ENCODE measurements at places on chromosomes 11 and 22.

GRCh38 chr11:103730131-103730940, 306.1 kb upstream of the DDI1 start:
- DNase-seq = no peak

GRCh38 chr22:28980326-28980725, 81.3 kb downstream of the C22orf31 start:
- DNase-seq = no peak

DNA sequence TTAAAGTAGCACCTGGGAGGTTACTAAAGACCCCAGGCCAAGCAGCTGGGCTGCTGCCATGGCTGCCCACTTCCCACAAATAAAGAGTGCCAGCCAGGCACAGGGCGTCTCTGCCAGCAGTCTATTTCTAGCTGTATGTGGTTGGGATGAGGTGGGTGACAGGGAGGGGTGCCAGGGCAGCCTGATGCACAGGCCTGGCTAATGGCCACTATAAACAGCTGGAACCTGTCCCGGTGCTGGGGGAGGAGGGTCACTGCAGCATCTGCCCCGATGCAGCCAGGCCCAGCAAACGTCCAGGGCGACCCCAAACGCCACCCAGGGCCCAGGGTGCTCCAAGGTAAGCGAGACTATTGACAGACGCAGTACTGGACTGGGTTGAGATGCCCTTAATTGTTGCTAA, 37.4 kb downstream of the SCUBE1 start:
- no peak for DNase-seq

DNA sequence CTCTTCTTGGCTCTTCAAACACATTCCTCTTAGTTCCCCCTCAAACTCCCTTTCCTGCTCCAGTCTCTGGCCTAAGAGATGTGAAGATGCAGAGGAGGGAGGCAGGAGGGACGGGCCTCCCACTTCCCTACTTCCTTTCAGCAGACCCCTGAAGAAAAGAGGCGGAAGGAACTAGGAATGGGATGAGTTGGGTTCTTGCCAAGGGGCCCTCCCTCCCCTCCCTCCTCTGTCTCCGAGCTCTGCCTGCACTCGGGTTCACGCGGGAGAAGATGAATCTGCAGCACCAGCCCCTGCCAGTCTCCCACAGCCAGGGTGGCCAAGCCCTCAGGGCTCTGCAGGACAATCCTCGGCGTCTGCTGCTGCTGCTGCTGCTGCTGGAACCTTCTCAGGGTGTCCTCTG, 24.3 kb upstream of the PKNOX2 start:
- DNase-seq = no peak

DNA sequence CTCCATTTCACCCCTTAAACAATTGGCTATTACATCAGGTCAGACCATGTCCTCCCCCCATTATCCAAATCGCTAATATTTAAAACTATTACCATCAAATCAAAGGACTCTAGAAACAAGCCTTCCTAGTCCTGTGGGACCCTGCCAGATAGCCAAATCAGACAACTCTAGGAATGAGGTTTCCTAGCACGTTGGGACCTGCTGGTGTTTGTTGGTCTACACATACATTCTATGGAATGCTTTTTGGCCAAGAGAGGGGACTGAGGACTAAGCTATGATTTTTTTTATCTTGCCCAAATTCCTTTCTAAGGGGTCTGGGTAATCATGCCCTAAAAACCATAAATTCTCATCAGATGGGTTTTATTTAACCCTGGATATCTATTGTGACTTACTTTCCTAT, 14.1 kb upstream of the SELENOH start:
- DNase-seq = no peak

DNA sequence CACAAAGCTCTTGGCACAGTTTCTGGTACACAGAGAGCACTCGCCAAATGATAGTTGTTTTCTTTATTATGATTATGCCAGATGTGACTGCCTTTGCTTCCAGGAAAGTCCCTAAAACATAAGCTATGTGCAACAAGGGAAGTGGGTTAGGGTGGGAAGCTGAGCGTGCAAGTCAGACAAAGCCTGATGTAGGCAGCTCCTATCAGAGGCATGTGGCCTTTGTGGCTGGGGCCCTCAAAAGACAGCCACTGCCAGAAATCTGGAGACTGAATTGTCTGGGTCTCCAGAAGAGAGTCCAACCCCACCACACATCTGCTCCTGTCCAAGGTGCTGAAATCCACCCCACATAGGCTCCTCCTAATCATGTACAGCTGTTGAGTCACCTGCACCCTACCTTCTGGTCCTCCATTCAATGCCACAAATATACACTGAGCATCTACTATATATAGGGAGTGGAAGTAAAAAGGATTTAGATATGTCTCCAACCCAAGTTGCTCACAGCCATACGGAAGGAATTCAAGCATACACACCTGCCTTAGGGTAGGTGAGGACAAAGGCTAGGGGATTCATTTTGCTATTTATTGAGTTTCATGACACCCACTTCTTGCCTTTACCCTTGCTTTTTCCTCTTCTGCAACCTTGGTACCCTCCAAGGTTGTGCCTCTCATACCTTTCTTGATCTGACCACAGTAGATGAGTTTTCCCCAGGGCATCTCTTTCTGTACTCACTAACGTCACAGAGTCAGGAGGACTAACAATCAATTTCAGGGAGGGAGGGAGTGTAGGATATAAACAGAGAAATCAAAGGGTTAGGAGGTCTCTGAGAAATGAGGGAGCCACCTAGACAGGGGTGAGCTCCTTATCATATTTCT, 12.4 kb downstream of the SEC14L3 start:
- peak; percentile 46 for DNase-seq

- DNase-seq = no peak
These were observed 356.7 kb downstream of the TBC1D22A start for GRCh38 chr22:47119181-47119580.

- DNase-seq = no peak
These were observed 7.7 kb upstream of the FLI1 start for GRCh38 chr11:128686021-128686741.

- DNase-seq = no peak
These were observed 8.8 kb downstream of the ZW10 start for GRCh38 chr11:113764527-113765219.

GRCh38 chr11:113994077-113994954, 19.4 kb downstream of the HTR3A start:
- peak; percentile 36 for DNase-seq

DNA sequence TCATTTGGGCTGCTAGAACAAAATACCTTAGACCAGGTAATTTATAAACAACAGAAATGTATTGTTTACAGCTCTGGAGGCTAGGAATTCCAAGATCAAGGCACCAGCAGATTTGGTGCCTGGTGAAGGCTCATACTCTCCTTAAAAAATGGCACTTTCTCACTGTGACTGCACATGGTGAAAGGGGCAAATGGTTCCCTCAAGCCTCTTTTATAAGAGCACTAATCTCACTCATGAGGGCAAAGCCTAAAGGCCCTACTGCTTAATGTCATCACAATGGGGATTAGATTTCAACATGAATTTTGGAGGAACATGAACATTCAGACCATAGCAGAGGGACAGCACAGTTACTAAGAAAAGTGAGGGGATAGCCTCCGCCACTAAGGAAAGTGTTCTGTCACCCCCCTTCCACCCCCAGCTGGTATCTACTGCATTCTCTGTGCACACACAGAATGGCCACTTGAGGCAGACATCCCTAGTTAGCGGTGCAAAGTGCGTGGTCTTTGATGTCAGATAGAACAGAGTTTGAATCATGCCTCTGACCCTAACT, 47.2 kb upstream of the CEP295 start:
- no peak for DNase-seq

DNA sequence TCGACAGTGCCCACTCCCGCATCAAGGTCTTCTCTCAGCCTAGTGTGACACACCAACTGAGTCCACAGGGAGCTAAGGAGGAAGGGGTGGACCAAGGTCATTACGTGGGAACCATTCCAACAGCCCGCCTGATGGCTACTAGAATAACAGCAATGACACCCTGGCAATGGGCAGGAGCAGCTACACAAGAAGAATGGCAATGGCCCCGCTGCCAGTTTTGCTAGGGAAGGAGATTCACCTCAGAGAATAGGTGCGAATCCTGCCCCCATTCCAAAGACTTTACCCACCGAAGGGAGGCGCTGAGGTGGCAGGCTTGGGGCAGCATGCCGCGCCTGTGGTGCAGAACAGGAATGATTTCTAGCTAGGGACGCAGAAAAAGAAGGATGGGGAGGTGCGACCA, 9.1 kb downstream of the WT1 start:
- DNase-seq = no peak

GRCh38 chr22:28607795-28608194, 71.8 kb downstream of the TTC28 start:
- DNase-seq = no peak

GRCh38 chr11:73376803-73377629, 817 bp downstream of the RELT start:
- peak; percentile 66 for DNase-seq

GRCh38 chr22:41752011-41752970, 48.2 kb upstream of the CCDC134 start:
- DNase-seq = peak; percentile 28

- peak; percentile 91 for DNase-seq
These were observed 2.6 kb upstream of the GCAT start for GRCh38 chr22:37804881-37805809.

GRCh38 chr11:96260067-96260511, 82.9 kb downstream of the MAML2 start:
- no peak for DNase-seq

DNA sequence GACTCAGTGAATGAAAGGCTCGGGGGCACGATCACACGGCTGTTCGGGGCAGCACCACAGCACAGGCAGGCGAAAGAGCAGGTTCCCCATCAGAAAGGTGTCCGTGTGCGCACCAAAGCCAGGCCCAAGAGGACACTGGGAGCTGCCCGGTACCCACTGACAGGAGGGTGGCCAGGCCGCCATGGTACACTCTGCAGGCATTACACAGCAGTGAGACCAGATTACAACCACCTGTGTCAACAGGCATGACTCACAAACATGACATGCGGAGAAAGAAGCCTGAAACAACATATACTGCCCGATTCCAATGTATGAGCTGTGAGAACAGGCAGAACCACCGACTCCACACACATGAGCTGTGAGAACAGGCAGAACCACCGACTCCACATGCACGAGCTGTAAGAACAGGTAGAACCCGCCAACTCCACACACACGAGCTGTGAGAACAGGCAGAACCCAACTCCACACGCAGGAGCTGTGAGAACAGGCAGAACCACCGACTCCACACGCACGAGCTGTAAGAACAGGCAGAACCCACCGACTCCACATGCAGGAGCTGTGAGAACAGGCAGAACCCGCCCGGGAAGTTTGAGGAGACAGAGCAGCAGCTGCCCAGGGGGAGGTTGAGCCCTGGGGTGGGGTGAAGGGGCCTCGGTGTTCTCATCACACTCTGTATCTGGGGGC, 32.6 kb downstream of the KIAA0930 start:
- DNase-seq = no peak

DNA sequence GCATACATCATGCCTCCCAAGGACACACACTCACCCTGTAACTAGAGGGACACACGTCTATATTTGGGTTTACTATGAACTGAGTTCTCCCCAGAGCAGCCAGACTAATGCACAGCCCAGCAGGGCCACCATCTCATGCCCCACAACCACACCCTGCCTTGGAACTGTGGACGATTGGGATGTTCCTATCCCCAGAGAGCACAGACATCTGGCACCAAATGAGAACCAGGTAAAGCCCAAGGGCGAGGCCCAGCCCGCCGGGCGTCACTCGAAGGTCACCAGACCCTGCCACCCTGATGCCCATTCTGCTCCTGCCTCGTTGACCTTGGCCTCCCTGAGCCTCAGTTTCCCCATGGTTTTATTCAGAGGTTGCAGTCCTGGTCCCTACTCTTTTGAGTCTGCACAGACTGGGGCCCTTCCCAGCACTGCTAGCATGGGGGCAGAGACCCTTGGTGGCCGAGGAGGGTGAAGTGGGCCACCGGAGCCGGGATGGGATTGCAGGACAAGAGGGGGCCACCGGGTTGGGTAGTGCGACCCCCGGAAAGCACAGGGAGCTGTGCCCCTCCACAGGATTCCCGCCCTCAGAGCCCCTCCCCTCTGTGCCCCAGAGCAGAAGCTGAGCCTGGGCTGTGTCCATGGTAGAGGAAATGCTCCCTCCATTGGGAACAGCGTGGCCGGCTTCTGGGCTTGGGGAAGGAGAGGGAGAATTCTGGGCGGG, 56.8 kb downstream of the IGLL5 start:
- DNase-seq = no peak

GRCh38 chr22:32043391-32043790, 330 bp downstream of the SLC5A1 start:
- no peak for DNase-seq

DNA sequence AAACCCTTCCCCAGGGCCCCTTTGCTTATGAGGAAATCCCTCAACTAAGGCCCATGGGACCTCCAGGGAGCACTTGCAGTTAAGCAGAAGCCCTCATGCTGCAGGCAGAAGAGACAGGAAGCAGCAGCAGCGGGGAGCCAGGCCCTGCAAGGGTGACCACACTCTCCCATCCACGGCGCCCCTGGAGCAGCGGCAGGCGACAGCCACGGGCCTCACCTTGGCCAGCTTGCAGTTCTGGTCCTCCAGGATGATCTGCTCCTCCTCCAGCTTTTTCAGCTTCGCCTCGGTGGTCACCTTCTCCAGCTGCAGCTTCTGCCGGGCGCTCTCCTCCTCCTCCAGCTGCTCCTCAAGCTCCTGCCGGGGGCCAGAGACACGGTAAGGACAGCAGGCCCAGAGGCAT, 47.0 kb downstream of the APOL1 start:
- DNase-seq = no peak

- no peak for DNase-seq
These were observed 86.2 kb downstream of the BDNF start for GRCh38 chr11:27614092-27614491.

DNA sequence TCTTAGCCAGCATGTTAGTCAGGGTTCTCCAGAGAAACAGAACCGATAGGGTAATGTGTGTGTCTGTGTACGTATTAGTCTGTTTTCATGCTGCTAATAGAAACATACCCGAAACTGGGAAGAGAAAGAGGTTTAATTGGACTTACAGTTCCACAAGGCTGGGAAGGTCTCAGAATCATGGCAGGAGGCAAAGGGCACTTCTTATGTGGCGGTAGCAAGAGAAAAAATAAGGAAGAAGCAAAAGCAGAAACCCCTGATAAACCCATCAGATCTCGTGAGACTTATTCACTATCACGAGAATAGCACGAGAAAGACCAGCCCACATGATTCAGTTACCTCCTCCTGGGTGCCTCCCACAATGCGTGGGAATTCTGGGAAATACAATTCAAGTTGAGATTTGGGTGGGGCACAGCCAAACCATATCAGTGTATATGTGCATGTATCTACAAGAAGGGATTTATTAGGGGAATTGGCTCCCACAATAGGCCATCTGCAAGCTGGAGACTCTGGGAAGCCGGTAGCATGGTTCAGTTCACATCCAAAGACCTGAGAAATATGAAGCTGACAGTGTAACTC, 173.7 kb upstream of the NECTIN1 start:
- DNase-seq = no peak

All from HuH-7 (cell line).